Choroid plexus epithelial cell (primary cell): ENCODE measurements at places on chromosomes 13 and 19.
A peak's percentile ranks its signal among the peaks of the same experiment; 100 is the strongest.

DNA sequence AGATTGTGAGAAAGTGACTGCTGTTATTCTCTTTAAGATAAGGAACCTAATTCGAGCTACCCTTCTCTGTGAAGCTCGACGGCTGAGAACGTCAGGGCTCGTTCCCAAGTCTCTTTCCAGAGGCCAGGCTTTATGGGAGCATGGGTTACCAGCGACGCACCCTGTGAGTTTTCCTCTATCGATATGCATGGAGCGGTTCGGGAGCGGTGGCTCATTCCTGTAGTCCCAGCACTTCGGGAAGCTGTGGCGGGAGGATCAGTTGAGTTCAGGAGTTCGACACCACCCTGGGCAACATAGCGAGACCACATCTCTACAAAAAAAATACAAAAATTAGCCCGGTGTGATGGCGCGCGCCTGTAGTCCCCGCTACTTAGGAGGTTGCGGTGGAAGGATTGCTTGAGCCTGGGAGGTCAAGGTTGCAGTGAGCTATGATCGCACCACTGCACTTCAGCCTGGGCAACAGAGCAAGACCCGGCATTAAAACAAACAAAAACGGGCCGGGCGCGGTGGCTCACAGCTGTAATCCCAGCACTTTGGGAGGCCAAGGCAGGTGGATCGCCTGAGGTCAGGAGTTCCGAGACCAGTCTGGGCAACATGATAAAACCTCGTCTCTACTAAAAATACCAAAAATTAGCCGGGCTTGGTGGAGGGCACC lies 681 bp upstream of the ZNF606 start:
- DNase-seq: peak; percentile 35

DNA sequence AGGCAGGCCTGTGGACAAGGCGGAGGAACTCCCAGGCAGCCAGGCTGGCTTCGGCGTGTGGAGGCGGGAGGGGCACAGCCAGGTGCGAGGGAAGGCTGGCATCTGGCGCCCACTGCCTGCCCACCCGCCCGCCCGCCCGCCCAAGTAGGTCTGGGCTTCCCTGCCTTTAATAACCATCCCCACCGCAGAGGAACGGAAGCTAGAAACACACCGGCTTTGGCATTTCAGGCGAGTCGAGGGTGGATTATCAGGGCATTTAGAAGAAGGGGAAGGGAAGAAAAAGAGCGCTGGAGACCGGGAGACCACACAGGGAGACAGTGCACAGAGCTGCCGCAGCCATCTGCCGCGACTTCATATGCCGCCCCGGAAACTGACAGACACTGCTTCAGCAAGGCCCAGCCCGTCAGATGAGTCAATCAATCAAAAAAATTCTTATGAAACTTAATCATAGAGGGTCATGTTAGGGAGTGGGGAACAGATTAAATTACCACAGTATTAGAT lies 199.7 kb downstream of the TSHZ3 start:
- DNase-seq: no peak

DNA sequence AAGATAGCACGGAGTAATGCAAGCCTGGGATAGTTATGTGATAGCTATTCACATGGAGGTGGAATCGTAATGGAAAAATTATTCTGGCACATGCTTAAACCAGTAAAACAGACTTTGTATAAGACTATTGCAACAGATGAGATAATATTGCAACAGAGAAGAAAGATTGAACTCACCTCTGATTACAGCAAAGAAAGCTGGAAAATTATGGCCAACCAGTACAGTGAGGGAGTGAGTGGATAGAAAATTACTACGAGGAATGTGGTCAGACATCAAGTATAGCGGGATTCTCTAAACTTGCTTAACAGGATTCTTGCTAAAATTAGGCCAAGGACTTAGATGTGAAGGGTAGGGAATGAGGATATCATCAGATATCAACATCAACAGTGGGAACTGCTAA lies 397.6 kb upstream of the KLHL1 start:
- DNase-seq: no peak

DNA sequence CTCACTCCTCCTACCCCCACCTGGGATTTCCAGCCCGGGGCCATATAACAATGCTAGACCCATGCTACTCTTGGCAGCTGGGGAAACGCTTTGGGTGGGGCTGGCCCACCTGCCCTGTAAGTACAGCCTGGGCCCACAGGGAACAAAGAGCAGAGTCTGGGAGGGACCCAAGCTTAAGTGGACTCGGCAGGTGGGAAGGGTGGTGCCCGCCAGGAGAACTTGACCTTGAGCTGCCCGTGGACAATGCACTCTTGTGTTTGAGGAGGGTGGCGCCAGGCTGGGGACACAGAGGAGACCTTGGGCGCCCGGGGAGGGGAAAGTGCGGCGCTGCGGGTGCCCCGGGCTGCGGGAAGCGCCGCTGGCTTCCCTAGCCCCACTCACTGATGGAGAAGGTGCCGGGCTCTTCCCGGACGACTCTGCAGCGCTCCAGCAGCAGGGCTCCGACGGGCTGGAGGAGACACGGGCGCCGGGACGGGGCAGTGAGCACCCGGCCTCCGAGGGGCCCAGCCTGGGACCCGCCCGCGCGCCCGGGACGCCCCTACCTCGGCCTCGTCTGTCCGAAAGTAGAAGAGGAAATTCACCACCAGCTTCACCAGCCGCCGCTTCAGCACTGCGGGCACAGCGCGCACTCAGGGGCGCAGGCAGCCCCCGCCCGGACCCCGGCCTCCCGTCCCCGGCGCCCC lies 607 bp downstream of the PLEKHJ1 start:
- DNase-seq: no peak

GRCh38 chr13:49874430-49874829 lies 61.7 kb downstream of the SPRYD7 start:
- DNase-seq: no peak

- peak; percentile 99 for DNase-seq
These were observed 173.6 kb downstream of the NUFIP1 start for GRCh38 chr13:44815623-44816022.

GRCh38 chr13:26873386-26873698 lies 112.8 kb upstream of the GPR12 start:
- no peak for DNase-seq

GRCh38 chr19:45569619-45570421 lies 14.8 kb downstream of the OPA3 start:
- DNase-seq: peak; percentile 57

DNA sequence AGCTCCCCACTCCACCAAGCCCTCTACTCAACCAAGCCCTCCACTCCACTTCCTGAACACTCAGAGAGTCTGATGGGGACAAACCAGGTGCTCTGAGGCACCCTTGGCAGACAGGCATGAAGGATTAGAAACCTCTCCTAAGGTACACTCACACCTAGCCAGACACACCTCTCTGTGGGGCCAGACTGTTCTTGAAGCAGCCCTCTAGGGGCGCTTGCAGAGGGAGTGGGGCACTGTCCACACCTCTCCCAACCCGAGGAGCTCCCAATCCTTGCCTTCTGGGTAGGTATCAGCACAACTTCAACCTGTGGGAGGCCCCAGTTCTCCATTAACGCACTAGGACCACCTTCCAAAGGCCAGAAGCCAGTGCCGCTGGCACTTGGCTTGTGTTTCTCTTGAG lies 108.7 kb upstream of the VSTM2B start:
- DNase-seq: no peak

GRCh38 chr19:17775991-17776803 lies 18.7 kb upstream of the B3GNT3 start:
- DNase-seq: peak; percentile 46

DNA sequence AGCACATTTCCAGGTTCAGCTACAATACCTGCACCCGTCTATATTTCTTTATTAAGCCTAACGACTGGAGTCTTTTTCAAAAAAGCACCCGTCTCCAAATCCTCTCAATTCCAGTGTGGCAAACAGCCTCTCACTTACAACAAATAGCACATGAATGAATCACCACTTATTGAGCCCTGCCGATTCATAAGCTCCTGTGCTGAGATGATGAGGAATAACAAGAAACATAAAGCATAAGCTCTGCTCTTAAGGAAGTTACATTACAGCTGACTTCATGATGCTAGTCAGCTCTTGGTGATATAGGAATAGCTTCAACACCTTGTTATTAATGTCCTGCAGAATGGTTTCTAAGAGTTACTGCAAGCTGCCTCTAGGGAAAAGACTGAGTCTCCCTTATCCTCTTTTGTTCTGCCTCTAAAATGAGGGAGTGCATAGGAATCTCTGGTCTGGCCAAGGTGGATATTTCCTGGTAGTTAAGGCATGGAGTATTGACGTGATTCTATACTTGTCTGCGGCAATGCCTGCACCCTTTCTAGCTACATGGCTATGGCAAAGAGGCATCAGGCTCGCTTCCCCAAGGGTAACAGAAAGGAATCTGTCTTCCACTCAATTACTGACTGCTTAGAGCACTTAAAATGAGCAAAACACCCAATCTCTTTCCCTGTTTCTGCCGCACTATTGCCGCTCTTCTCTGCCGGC lies 195.7 kb downstream of the KLF12 start:
- peak; percentile 95 for DNase-seq

DNA sequence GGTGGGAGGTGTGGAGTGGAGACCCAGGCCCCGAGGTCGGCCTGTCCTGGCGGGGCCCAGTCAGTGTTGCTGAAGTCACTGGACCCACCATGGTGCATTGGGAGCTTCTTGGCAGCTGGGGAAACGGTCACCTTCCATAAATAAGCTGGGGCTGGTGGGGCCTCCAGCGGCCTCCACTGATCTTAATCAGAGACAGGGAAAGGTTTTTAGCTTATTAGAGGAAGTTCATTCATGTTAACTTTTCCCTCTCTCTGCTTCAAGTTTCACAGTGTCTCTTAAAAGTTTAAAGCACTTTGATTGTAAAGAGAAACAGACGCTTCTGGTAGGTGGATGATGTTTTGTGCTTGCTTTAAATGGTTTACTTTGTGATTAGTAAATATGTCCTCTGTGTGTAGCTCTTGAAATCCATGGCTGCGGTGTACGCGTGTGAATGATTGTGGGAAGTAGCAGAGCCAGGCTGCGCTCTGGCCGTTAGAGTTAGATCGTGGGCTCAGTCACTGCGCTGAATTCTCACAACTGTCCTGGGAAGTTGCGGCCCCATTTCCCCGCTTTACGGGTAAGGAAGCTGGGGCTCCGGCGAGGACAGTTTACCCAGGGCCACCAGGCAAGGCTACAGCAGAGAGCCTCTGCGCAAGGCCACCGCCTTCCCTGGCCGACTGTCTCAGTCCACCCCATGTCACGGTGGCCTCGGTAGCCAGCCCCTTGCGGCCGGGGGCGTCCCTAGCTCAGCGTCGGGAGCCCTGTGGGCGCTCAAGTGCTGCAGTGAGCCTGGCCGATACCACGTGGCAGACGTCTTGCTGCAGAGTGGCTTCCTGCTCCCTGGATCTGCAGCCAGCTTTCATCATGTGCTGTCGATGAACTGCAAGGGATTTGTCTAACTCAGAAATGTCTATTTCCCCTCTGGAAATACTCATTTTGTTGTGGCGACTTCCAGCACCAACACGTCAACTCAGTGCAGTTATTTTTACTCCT lies 16.5 kb upstream of the NDUFS7 start:
- DNase-seq: no peak

DNA sequence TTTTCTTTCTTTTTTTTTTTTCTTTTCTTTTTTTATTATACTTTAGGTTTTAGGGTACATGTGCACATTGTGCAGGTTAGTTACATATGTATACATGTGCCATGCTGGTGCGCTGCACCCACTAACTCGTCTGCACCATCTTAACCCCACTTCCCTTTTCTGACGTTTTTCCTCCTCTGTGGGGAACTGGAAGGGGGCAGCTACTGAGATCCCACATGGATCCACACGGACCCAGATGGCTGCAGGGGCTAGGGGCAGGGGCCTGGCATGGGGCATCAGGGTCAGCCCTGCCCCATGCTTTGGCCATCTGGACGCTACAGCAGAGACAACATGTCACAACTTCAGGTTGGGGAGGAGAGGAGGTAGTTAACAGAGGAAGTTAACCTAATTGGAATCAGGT lies 54.3 kb downstream of the RUBCNL start:
- DNase-seq: no peak

- DNase-seq: peak; percentile 54
These were observed 19.7 kb upstream of the JUND start for GRCh38 chr19:18300930-18301717.

DNA sequence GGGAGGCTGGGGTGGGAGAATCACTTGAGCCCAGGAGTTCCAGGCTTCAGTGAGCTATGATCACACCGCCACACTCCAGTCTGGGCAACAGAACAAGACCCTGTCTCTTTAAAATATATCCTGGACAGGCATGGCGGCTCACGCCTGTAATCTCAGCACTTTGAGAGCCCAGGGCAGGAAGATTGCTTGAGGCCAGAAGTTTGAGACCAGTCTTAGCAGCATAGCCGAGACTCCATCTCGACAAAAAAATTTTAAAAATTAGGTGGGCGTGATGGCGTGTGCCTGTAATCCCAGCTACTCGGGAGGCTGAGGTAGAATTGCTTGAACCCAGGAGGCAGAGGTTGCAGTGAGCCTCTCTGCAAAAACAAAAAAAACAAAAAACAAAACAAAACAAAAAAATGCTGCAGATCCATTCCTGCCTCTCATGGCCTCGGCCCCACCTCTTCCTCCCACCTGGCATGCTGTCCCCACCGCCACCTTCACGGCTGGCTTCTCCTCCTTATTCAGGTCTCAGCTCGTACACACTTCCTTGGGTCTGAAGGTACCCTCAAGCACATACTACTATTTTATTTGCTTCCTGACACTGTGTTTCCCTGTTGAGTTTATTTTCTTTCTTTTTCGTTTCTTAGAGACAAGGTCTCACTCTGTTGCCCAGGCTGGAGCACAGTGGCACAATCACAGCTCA lies 5.3 kb downstream of the RFX1 start:
- DNase-seq: no peak

- peak; percentile 7 for DNase-seq
These were observed 15.0 kb downstream of the PRODH2 start for GRCh38 chr19:35797663-35798062.

DNA sequence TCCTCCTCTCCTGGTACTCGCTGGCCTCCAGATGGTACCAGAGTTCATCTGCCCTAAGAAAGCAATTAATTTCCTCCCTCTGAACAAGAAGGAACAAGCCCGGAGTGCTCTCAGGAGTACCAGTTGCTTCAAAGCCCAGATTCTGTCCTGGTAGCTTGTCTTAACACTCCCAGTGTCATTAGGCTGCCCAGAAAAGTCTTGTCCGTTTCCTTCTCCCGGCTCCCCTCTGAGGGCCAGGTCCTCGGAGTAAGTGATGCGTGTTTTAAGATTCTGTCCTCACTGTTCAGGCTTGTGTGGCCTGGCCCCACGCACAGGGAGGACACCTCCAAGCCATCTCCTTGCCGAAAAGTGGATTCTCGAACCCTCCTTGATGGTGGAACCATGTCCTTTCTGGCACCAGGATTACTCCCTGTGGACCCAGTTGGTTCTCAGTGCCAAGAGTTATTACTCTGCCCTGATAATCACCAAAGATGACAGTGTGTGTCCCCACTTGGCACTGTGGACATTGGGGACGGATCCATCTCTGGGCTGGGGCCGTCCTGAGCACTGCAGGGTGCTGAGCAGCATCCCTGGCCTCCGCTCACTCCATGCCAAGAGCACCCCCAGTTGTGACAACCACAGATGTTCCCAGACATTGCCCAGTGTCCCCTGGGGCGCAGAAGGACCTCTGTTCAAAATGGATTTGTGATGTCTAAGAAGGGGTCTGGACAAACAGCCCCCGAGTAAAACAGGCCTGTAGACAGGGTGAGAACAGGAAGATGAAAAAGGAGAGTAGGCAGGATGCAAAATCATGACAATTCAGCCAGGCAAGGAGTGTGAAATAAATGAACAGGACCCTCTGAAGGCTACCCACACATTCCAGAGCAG lies 52.4 kb downstream of the RFX2 start:
- DNase-seq: no peak
